D341Med (cell line): ENCODE measurements at places on chromosomes 2 and 18.

DNA sequence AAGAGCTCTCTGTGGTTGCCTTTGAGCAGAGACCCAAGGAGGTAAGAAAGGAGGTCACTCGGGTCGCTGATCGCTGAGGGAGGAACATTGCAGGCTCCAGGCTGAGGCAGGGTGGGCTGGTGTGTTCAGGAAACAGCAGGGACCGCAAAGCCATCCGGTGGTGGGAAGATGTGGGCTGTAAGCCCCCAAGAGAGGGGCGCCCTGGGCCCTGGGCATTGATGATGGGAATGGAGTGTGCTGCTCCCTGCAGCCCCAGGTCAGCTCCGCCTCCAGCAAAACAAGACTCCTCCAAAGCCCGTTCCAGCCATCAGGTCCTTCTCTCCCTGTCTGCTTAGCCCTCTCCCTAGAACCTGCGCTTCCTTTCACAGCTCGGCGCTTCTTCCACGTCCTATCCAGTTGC, 229.7 kb downstream of the KLHL29 start:
- no peak for DNase-seq

GRCh38 chr18:24414349-24415003, 12.0 kb upstream of the IMPACT start:
- DNase-seq, result no peak

DNA sequence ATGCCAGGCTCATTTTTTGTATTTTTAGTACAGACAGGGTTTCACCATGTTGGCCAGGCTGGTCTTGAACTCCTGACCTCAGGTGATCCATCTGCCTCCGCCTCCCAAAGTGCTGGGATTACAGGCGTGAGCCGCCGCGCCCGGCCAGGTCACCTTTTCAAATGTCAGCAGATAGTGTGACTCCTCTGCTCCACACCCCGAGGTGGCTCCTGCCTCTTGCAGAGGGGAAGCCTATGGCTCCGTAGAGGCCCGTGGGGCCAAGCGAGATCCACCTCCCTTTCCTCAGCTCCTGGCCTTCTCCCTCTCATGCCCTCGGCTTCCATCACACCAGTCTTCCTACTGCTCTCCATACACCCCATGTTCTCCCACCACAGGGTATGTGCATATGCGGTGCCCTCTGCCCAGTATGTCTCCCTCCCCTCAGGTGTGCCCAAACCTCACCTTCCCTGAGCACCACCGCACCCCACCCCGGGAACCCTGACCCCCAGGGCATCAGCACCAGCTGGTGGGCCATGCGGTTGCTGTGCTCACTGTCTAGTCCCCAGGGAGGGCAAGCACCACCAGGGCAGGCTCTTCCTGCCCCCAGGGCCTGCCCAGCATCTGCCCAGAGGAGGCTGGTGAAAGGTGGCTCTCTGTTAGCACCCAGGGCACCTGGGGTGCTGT, 10.7 kb downstream of the GPR17 start:
- DNase-seq, result no peak

GRCh38 chr2:13770279-13770678, 862.2 kb upstream of the LRATD1 start:
- DNase-seq, result no peak

DNA sequence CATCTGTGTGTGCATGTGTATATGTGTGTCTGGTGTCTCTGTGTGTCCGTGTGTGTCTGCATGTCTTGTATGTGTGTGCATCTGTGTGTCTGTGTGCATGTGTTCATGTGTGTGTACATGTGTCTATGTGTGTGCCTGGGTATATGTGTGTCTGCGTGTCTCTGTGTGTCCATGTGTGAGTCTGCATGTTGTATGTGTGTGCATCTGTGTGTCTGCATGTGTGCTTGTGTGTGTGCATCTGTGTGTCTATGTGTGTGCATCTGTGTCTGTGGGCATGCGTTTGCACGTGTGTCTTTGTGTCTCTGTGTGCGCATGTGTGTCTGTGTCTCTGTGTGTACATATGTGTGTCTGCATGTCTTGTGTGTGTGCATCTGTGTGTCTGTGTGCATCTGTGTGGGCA, 207.7 kb downstream of the TNS1 start:
- no peak for DNase-seq
